ENCODE measurements at places on chromosomes 7 and 10. TPM values are rescaled to one million over a fixed set of nuclear protein-coding genes. Genes with fewer than 3 reads are reported as not detected.

Gene GTF2IRD2
- total RNA-seq = 17.0 TPM

GRCh38 chr10:11808808-11809207, 14.3 kb upstream of the PROSER2 start:
- H3K27ac ChIP-seq = no peak overlapping the region
- H3K27me3 ChIP-seq = peaks cover 6% of the 10 kb centered on the region
- no peak overlapping the region for H3K4me3 ChIP-seq
- no peaks in the 10 kb centered on the region for H3K4me1 ChIP-seq
- DNase-seq = no peak

- no peaks in the 10 kb centered on the region for H3K36me3 ChIP-seq
- no peaks in the 10 kb centered on the region for H3K27me3 ChIP-seq
- no peak overlapping the region for H3K4me3 ChIP-seq
- H3K27ac ChIP-seq = no peak overlapping the region
Observed at GRCh38 chr7:41051535-41051934, 651.4 kb downstream of the INHBA start.

GRCh38 chr7:138196971-138197896, 121.0 kb downstream of the AKR1D1 start:
- DNase-seq = no peak
- no peaks in the 10 kb centered on the region for H3K4me1 ChIP-seq
- H3K4me3 ChIP-seq = no peak overlapping the region
- no peaks in the 10 kb centered on the region for H3K36me3 ChIP-seq
- no peak overlapping the region for H3K27ac ChIP-seq

- H3K27ac ChIP-seq = no peak overlapping the region
- no peaks in the 10 kb centered on the region for H3K36me3 ChIP-seq
- no peak overlapping the region for H3K4me3 ChIP-seq
- no peaks in the 10 kb centered on the region for H3K27me3 ChIP-seq
- DNase-seq = no peak
Observed at GRCh38 chr7:51288896-51289622, 27.6 kb downstream of the COBL start.

GRCh38 chr10:29823553-29824080, 188.8 kb upstream of the SVIL start:
- DNase-seq = peak; percentile 70
- peaks cover 20% of the 10 kb centered on the region for H3K27me3 ChIP-seq
- H3K27ac ChIP-seq = no peak overlapping the region
- H3K4me1 ChIP-seq = no peaks in the 10 kb centered on the region
- H3K36me3 ChIP-seq = no peaks in the 10 kb centered on the region

DNA sequence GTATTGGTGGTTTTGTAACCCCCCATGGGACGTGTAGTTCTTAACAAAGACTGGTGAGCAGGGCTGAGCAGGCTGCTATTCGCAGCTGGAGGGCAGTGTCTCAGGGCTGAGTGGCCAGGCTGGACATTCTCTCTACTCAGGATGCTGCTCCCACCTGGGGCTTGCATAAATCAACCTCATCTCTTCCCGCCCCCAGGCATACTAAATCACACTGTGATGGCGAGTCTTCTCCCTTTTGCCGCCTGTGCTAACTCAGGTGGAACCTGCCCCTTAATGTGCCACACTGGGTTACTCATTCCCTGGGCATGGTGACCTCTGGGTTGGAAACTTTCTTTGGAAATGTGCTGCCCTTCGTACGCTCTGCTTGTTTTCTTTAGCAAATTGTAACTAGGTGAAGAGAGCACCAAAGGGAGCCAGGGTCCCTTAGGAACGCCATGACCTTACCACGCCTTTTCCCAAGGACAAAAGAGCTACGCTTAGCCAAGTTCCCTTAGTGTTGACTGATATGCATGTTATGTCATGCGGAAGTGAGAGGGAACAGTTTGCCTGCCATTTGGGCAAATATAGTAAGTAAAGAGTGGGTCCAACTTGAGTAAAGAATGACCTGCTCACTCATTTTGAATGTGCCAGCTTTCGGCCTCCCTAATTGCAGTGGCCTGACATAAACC, 40.4 kb upstream of the COBL start:
- no peaks in the 10 kb centered on the region for H3K4me1 ChIP-seq
- H3K27me3 ChIP-seq = no peaks in the 10 kb centered on the region
- DNase-seq = no peak
- no peaks in the 10 kb centered on the region for H3K36me3 ChIP-seq
- H3K4me3 ChIP-seq = no peak overlapping the region

- H3K4me3 ChIP-seq = no peak overlapping the region
- H3K27me3 ChIP-seq = no peaks in the 10 kb centered on the region
- no peaks in the 10 kb centered on the region for H3K36me3 ChIP-seq
Observed at GRCh38 chr10:72819053-72819452, 74.5 kb upstream of the OIT3 start.
